Fibroblast of lung (primary cell): ENCODE measurements at places on chromosomes 13 and 19.

DNA sequence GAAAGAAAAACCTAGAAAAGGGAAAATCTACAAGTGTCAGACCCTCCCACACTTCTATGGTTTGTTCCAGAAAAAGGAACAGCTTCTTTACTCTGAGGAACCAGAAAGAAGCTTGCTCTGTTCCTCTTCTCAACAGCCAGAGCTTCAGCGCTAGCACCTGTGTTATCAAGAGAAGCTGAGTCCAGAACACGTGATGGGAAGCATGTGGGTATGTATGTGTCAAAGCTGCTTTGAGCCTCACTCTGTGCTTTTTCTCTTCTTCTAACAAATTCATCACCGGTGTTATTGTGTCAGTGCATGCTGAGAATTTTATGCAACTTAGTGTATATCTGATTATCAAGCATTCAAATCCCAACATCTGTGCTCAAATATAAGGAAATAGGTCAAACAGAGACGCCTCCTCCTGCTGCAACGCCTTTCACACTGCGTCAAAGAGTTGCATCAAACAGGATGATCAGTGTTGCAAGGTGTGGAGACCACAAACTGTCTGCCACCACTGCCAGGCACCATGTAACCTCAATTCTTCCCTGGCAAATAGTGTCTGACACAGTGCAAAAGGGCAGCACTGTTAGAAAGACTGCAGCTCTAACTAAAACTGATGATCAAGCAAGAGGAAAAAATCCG lies 83.9 kb downstream of the LRRC63 start:
- no peak for DNase-seq

GRCh38 chr19:28864577-28865042 lies 348.3 kb downstream of the UQCRFS1 start:
- DNase-seq, result no peak

DNA sequence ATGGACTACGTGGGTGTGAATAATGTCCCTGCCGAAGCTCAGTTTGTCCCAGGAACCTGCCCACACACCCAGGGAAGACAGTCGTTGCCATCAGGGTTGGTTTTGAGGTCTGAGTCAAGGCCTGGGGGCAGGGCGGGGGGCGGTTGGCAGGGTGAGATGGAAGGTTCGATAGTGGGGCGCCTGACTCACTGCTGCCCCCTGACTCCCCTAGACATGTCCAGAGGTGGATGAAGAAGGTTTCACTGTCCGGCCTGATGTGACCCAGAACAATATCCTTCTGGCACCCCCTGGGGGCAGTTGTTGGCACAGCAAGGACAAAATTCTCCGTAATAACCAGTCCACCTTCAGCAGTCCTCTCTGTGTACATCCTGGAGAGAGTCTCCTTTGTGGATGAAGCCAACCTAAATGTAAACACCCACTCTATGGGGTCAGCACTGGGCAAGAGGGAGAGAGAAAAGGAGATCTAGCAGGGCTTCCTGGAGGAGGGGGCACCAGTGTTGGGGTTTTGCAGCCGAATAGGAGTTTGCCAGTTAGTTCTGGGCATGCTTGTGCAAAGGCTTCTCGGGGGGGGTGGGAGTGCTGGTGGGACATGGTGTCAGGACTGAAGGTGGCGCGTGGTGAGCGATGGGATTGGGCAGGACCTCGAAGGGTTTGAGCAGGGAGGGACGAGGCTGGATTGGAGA lies 19.6 kb upstream of the B3GNT3 start:
- DNase-seq, result no peak

GRCh38 chr19:41595890-41596280 lies 19.9 kb downstream of the CEACAM21 start:
- no peak for DNase-seq

GRCh38 chr19:41541990-41542584 lies 33.9 kb upstream of the CEACAM21 start:
- DNase-seq, result no peak

GRCh38 chr19:28377077-28377476 lies 835.9 kb downstream of the UQCRFS1 start:
- peak; percentile 2 for DNase-seq

DNA sequence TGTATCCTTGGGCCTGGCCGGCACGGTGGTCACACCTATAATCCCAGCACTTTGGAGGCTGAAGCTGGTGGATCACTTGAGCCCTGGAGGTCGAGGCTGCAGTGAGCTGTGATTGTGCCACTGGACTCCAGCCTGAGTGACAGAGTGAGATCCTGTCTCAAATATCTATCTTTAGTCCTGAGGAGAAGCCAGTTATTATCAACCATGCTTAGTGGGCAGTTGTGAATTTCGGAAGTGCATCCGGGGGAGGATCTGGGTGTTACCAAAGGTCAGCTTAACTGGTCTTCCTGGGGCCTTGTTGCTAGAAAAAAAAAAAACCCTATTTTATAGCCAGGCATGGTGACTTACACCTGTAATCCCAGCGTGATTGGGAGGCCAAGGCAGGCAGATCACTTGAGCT lies 9.6 kb downstream of the DHDH start:
- DNase-seq, result no peak

- no peak for DNase-seq
These were observed 3.4 kb downstream of the EIF3G start for GRCh38 chr19:10116085-10116865.

- DNase-seq, result no peak
These were observed 369.9 kb upstream of the SLC10A2 start for GRCh38 chr13:103436057-103436654.

- DNase-seq, result no peak
These were observed 12.0 kb upstream of the ZNF274 start for GRCh38 chr19:58170860-58171259.

- DNase-seq, result no peak
These were observed 11.1 kb downstream of the KLK1 start for GRCh38 chr19:50812474-50812873.

DNA sequence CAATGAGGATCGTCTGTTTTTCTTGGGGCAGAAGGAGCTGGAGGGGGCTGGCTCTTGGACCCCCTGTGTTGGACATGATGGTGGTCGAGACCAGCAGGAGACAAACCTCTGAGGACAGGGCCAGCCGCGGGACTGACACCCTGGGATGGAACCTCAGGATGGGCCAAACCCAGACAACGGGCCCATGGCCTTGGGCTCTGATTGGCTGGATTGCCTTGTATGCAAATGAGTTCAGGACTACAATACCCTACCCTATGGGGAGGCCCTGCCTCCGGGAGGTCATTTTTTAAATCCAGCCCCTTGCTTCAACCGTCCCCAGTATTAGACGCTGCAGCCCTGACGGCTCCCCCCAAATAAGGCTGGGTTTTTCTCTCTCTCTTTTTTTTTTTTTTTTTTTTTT lies 22.0 kb downstream of the SLC5A5 start:
- DNase-seq, result no peak
